ENCODE measurements at places on chromosomes 11 and 22. TPM values are rescaled to one million over a fixed set of nuclear protein-coding genes. Genes with fewer than 3 reads are reported as not detected.

DNA sequence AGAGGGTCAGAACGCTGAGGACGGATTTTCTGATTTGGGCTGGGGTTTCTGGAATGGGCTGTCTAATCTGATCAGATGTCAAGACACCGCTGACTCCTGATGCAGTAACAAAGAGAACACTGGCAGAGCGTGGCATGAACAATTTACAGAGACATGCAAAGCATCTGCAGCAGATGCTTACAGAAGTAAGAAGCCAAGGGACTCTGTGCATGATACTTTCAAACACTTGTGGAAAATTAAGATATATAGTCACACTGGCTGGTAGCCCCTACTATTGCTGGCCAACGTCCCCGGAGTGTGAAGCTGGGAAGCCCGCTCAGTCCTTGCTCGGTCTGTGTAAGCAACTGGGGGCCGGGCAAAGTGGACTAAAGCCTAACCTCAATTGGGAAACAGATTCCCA lies 903.7 kb downstream of the BRD1 start:
- no peaks in the 10 kb centered on the region for H3K27me3 ChIP-seq
- no peak overlapping the region for H3K4me3 ChIP-seq
- no peak overlapping the region for H3K27ac ChIP-seq

DNA sequence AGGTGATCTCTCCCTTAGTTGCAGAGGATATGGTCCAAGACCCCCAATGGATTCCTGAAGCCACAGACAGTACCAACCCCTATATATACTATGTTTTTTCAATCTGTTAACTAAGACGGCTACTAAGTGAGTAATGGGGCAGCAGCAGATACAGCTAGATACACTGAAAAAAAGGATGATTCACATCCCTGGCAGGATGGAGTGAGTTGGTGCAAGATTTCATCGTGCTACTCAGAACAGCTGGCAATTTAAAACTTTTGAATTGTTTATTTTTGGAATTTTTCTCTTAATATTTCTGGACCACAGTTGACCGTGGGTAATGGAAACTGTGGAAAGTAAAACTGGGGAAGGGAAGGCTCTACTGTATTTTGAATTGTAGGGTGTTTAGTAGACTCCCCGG lies 17.0 kb upstream of the TMEM218 start:
- H3K4me3 ChIP-seq, result no peak overlapping the region
- H3K36me3 ChIP-seq, result no peaks in the 10 kb centered on the region
- H3K27me3 ChIP-seq, result peaks cover 1% of the 10 kb centered on the region
- DNase-seq, result no peak

GRCh38 chr11:102476812-102477211 lies 24.2 kb upstream of the TMEM123 start:
- no peaks in the 10 kb centered on the region for H3K4me1 ChIP-seq
- peak overlapping the region; percentile 36 for H3K27ac ChIP-seq
- no peak overlapping the region for H3K4me3 ChIP-seq
- H3K36me3 ChIP-seq, result no peaks in the 10 kb centered on the region
- DNase-seq, result peak; percentile 61
- no peaks in the 10 kb centered on the region for H3K27me3 ChIP-seq

DNA sequence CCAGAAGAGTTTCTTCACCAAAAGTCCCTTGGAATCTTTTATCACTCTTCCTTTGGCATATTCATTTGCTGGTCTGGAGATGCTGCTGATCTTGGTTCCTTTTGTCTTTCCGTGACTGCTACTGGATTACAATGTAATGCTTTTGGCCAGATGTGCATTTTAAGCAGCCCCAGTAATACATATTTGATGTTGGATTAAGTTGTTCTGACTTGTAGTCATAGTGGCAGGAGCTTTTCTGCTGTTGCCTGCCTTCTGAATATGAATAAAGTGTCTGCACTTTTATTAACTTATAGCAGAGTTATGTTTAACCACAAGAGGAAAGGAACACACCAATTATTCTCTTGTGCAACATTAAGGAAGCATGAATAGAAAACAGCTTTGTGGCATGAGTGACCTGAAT lies 360.0 kb upstream of the DDI1 start:
- DNase-seq, result no peak
- no peaks in the 10 kb centered on the region for H3K27me3 ChIP-seq
- no peaks in the 10 kb centered on the region for H3K36me3 ChIP-seq
- no peaks in the 10 kb centered on the region for H3K4me1 ChIP-seq

DNA sequence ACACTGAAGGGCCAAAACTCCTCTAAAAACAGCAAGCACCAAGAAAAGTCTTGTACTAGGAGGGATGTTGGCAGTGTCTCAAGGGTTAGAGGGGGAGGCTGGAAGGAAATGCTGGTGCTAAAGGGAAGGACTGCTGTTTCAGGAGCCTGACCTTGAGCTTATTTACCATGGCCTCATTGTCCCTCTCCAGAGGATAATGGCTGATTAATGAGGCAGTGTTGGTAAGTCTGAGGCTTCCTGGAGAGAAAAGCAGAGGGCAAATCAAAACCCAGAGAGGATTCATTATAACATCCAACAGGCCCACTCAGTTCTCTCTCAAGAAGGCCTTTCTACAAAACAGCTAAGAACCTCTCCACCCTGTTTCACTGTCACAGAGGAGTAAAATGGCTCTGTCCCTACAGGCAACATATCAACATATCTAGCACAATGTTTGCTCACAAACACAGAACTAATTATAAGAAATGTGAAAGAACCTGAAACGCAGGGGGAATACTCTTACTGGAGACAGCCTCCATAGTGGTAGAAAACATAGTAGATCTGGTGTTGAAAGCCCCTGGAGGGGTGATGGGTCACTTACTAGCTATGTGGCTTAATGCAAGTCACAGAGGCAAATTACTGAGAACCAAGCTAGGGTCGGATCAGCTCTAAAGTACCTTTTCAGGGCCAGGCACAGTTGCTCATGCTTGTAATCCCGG lies 31.4 kb downstream of the NUMA1 start:
- no peaks in the 10 kb centered on the region for H3K4me1 ChIP-seq
- H3K36me3 ChIP-seq, result no peaks in the 10 kb centered on the region
- H3K27ac ChIP-seq, result peak overlapping the region; percentile 56
- H3K4me3 ChIP-seq, result no peak overlapping the region

DNA sequence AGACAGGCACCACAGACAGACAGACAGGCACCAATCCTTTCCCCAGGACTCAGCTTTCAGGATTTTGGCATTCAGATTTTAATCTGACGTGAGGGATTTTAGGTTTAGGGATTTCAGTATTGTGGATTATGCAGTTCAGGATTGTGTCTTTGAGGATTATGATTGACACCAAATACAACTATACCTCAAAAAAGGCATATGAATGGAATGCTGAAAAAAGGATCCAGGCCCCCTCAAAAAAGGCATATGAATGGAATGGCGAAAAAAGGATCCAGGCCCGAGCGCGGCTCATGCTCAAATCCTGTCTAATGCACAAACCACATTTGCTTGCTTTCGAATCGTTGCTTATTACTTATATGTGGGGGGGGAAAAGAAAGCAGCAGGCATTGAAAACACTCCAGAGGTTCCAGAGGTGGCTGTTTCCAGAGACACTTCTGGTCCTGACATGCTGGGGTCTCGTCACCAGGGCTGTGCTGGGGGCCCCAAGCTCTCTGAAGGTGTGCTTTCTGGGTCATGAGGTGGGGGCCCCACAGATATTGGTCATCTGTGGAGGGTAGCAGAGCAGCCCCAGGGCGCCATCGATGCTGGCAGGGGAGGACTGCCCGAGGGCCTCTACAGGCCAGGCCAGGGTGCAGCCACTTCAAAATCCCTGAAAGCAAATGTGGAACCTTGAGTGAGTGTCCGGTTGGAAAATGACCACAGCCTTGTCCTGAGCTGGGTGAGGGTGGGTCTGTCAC lies 16.8 kb upstream of the OSBPL5 start:
- no peaks in the 10 kb centered on the region for H3K27me3 ChIP-seq
- no peaks in the 10 kb centered on the region for H3K36me3 ChIP-seq
- no peak for DNase-seq

- H3K27me3 ChIP-seq, result no peaks in the 10 kb centered on the region
- no peak for DNase-seq
These were observed 61.4 kb upstream of the ASPHD2 start for GRCh38 chr22:26367402-26368245.

DNA sequence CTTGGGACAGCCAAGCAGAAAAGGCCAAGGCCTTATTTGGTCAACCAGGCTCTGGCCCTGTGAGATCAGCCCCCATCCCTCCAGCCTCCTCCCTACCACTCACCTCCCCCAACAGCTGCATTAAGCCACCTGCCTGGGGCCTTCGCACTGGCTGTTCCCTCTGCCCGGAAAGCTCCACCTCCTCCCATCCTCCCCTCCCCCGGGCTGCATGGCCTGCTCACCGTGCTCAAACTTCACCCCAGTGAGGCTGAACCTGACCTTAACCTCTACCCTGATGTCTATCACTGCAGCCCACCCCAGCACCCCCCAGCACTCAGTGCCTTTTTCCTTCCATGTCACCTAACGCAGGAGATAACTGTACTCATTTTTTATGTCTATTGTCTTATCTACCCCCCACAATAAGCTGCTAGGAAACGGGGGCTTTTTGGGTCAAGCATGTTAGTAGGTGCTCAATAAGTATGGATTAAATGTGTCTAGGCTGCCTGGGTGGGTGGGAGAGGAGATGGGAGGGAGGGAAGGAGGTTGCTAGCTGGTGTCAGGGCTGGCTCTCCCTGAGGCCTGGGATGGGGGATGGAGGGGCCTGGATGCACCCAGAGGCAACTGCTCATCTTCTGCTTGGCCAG lies 912 bp downstream of the PTPRCAP start:
- peaks cover 8% of the 10 kb centered on the region for H3K4me1 ChIP-seq
- H3K27me3 ChIP-seq, result no peaks in the 10 kb centered on the region
- H3K4me3 ChIP-seq, result no peak overlapping the region
- no peak for DNase-seq

DNA sequence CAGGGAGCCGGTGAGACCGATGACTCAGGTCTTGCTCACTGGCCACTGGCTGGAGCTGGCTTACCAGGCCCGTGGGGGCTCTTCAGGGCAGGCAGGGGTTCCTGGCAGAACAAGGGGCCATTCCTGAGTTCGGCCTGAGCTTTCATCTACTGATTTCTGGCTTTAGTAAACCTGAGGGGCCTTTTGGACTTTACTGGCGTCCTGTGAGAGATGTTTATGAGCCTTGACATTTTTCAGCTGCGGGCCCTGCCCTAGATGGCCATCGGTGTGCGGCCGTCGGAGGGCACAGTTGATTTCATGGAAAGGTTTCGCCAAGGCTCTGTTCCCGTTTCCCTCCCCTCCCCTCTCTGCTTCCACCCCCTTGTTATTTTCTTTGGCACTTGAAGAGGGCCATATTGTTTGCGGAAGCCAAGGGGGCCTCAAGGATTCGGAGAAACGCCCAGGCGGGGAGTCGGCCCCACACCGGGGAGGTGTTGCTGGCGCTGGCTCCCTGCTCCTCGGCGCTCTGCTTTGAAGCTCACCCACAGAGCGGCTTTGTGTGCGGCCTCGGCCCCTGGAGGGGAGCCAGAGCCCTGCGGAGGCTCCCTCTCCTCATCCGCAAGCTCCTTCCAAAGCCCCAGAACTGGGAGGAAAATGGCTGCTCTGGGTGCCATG lies 17.7 kb downstream of the ELF5 start:
- H3K4me1 ChIP-seq, result no peaks in the 10 kb centered on the region
- no peaks in the 10 kb centered on the region for H3K27me3 ChIP-seq
- peak overlapping the region; percentile 48 for H3K27ac ChIP-seq
- DNase-seq, result no peak

GRCh38 chr11:32479291-32479690 lies 44.0 kb upstream of the WT1 start:
- no peak overlapping the region for H3K27ac ChIP-seq
- no peak for DNase-seq
- no peaks in the 10 kb centered on the region for H3K27me3 ChIP-seq

DNA sequence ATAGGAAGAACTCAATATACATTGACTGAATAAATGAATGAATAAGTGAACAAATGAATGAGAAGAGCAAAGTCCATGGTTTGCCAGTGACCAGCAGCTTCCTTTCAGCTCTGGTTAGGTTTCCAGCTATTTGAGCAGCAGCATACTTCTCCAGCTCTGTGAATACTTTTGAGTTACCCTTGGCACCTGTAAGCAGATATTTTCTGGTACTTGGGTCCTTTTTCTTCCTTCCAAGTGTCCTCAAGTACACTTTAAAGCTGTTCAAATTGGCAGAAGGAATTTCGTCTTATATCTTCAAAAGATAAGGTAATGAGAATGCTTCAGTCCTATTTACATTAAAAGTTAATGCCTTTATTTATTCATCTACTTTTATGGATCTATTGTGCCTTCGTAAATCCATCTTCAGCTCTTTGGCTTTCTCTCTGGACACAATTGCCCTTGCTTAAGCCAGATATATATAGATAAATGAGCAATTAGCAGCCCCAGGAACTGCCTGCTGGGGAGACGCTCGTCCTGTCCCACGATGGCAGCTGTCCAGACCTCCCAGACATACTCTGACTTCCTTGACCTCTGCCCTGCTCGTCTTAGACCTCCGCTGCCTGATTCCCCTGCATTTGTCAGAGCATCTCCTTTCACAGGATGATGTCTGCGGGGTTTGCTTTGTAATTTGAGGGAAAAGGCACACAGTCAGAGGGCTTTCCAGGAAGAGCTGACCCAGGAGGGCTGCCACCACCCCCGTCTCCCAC lies 926.3 kb downstream of the OPCML start:
- H3K4me1 ChIP-seq, result no peaks in the 10 kb centered on the region
- H3K36me3 ChIP-seq, result no peaks in the 10 kb centered on the region
- no peak for DNase-seq
- H3K27ac ChIP-seq, result no peak overlapping the region

DNA sequence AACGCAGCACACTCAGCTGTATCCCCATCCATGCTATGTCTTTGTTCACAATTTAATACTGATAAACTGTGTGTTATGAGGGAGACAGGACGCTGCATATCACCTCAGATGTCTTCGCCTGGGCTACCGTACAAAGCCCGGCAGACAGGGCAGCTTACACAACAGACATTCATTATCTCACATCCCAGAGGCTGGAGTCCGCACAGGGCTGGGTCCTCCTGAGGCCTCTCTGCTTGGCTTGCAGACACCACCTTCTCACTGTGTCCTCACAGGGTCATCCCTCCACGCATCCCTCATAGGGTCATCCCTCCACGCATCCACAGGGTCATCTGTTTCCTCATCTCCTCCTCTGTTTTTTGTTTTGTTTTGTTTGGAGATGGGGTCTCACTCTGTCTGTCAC lies 61.2 kb downstream of the SHANK2 start:
- no peak for DNase-seq
- H3K4me3 ChIP-seq, result no peak overlapping the region
- H3K4me1 ChIP-seq, result no peaks in the 10 kb centered on the region
- no peaks in the 10 kb centered on the region for H3K27me3 ChIP-seq
- H3K27ac ChIP-seq, result no peak overlapping the region
- no peaks in the 10 kb centered on the region for H3K36me3 ChIP-seq

- H3K4me1 ChIP-seq, result peaks cover 16% of the 10 kb centered on the region
- DNase-seq, result no peak
- no peak overlapping the region for H3K27ac ChIP-seq
- H3K36me3 ChIP-seq, result no peaks in the 10 kb centered on the region
These were observed 10.1 kb downstream of the SUSD2 start for GRCh38 chr22:24191381-24191841.

- no peaks in the 10 kb centered on the region for H3K27me3 ChIP-seq
- H3K27ac ChIP-seq, result peak overlapping the region; percentile 75
- H3K4me1 ChIP-seq, result peaks cover 23% of the 10 kb centered on the region
- no peaks in the 10 kb centered on the region for H3K36me3 ChIP-seq
These were observed 19.7 kb downstream of the ZNRF3 start for GRCh38 chr22:28903080-28903479.

HBG1 gene
- not detected for total RNA-seq

CHRM1 gene
- total RNA-seq, result 107 TPM

CATSPER1 gene
- total RNA-seq, result not detected

GALR3 gene
- 0.85 TPM for total RNA-seq

KCNQ1OT1 gene
- total RNA-seq, result 1.0 TPM

OPCML gene
- not detected for total RNA-seq

OR6T1 gene
- not detected for total RNA-seq

APOA5 gene
- total RNA-seq, result 0.87 TPM
